Neural progenitor cell (in vitro differentiated cells): ENCODE measurements at places on chromosomes 7 and 10.

DNA sequence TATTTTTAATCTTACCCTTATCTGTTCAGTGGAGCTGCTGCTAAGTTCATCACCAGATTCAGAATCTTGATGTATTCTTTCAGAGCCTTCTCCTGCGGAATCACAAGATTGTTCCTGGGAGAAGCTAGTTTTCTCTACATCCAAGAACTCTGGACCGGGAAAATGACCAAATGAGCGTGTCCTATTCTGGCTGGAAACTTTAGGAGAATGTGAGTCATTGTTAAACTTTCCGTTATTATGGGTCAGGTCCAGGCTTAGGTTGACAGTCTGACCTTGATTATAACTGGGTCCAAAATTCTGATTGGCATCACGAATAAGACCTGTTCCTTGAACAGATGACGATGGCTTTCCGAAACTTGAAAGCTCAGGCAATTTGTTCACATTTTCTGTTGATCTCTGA lies 20.5 kb downstream of the ARHGAP12 start:
- H3K36me3 ChIP-seq: peaks cover 13% of the 10 kb centered on the region
- no peak overlapping the region for H3K27ac ChIP-seq
- H3K4me1 ChIP-seq: peaks cover 6% of the 10 kb centered on the region
- no peak overlapping the region for H3K4me3 ChIP-seq
- no peak for DNase-seq

DNA sequence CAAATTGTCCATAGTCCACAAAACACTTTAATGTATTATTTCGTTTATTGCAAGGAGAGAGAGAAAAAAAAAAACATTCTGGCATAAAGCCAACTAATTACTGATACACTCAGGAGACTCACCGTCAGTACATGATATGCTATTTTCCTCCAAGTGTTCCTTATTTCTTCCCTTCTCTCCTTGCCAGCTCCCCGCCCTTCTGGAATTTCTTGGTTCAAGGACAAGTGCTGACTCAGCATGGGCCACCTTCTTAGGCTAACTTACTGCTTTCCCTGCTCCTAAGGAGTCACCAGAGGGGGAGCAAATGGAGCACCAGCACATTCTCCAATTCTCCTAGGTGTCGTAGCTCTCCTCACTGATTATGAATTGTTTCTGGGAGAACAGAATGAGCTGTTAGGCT lies 133.8 kb upstream of the HDAC9 start:
- H3K27ac ChIP-seq: no peak overlapping the region
- no peaks in the 10 kb centered on the region for H3K27me3 ChIP-seq
- DNase-seq: peak; percentile 15
- H3K4me1 ChIP-seq: peaks cover 13% of the 10 kb centered on the region

DNA sequence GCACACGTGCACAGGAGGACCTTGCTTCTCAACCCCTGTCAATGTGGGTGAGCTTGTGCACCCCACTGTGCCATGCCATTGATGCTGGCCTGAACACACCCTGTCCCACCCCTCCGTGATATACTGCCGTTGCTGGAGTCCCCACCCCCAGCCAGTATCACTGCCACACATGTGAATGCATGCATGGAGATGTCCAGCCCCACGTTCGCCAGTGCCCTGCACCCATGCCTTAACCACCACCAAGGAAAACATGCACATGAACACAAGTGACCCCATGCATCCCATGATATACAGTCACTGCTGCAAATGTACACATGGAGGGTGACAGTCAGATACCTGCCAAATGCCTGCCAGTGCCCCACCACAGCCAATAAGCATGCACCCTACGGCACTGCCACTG lies 692.5 kb upstream of the ZWINT start:
- H3K27ac ChIP-seq: no peak overlapping the region
- no peak for DNase-seq
- H3K4me1 ChIP-seq: no peaks in the 10 kb centered on the region
- H3K27me3 ChIP-seq: no peaks in the 10 kb centered on the region
- no peak overlapping the region for H3K4me3 ChIP-seq

DNA sequence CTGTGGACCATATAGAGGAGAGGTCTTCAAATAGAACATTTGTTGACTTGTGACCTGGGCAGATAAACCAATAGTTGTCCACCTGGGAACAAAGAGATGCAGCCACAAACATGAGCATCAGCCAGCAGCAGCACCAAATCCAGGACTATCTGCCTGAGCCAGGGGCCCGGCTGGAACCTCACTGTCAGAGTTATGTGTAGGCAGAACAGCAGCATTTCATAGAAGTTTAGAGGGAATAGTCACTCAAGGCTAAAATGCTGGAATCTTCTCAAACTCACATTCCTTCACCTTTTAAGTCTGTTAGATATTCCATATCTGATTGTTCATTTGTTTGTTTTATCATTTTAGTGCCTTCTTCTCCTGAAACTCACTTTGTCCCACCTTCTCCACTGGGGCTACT lies 72.2 kb upstream of the IL6 start:
- H3K27me3 ChIP-seq: no peaks in the 10 kb centered on the region
- H3K36me3 ChIP-seq: no peaks in the 10 kb centered on the region
- H3K27ac ChIP-seq: no peak overlapping the region
- DNase-seq: no peak
- H3K4me3 ChIP-seq: no peak overlapping the region

DNA sequence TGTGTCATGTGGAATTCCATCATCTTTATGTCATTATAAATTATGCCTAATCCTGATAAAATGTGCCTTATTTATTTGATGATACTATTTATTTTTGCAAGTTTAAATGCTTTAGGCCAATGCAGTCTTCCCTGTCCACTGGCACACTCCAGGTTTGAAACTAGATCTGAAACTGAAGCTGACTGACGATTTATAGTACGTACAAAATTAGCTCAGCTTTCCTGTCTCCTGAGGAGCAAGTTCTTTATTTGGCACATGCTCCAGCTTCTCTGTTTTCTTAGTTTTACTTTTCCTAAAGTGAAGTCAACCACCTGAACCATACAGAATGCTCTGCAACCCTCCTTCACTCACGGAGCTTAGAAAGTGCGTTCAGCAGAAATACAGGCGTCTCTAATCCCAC lies 164.1 kb downstream of the HECW1 start:
- no peaks in the 10 kb centered on the region for H3K27me3 ChIP-seq
- H3K4me3 ChIP-seq: no peak overlapping the region
- H3K36me3 ChIP-seq: peaks cover 2% of the 10 kb centered on the region
- no peak for DNase-seq
- H3K27ac ChIP-seq: no peak overlapping the region

DNA sequence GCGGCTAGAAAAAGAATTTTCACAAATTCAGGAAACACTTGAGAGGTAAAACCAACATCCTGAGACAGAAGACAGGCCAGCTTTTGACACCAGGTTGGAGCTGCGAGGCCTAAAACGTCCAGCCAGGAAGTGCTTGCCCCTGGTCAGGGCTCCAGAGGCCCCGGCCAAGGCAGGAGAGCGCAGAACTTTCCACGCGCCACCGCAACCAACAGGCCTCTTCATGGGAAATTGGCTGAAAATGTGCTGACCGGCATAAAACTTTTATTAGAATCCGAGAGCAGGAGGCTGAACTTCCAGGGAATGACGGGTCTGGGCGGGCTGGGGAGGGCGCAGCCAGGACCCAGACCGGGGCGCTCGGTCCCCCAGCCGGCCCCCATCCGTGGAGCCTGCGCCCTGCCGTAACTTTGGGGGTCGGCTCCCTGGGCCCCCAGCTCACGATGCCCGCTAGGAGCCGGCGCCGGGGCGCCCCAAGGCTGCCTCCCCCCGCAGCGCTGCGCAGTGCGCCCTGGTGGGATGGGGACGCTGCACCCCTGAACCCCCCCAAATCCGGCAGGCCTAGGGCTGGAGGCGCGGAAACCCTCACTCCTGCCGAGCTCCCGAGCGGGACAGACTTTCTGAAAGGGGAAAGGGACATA lies 414.0 kb upstream of the MKI67 start:
- peaks cover 59% of the 10 kb centered on the region for H3K27me3 ChIP-seq
- H3K4me3 ChIP-seq: peak overlapping the region; percentile 53
- no peaks in the 10 kb centered on the region for H3K36me3 ChIP-seq
- no peak overlapping the region for H3K27ac ChIP-seq
- H3K4me1 ChIP-seq: peaks cover 13% of the 10 kb centered on the region

DNA sequence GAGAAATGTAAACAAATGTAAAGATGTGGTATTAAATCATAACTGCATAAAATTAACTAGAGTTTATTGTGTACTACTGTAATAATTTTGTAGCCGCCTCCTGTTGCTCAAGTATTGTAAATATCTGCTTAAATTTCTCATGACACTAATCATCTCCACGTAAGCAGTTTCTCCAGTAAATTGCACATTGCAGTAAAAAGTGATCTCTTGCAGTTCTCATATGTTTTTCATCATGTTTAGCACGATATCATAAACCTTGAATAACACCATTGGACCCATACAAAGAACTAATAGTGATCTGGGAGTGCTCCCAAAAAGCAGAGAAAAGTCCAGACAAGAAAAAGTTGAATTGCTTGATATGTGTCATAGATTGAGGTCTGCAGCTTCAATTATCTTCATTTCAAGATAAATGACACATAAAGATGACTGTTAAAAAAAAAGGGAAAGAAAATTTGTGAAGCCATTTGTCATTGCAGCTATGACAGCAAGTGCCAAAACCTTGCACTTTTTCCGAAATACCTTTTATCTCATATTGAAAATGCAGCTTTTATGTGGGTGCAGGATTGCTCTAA lies 15.3 kb downstream of the LIPA start:
- H3K27ac ChIP-seq: no peak overlapping the region
- no peak for DNase-seq
- H3K4me3 ChIP-seq: no peak overlapping the region
- peaks cover 95% of the 10 kb centered on the region for H3K27me3 ChIP-seq

GRCh38 chr7:25255611-25256332 lies 27.5 kb upstream of the NPVF start:
- H3K4me3 ChIP-seq: no peak overlapping the region
- peaks cover 4% of the 10 kb centered on the region for H3K27me3 ChIP-seq
- H3K4me1 ChIP-seq: peaks cover 22% of the 10 kb centered on the region
- no peaks in the 10 kb centered on the region for H3K36me3 ChIP-seq
- H3K27ac ChIP-seq: no peak overlapping the region
- peak; percentile 35 for DNase-seq

DNA sequence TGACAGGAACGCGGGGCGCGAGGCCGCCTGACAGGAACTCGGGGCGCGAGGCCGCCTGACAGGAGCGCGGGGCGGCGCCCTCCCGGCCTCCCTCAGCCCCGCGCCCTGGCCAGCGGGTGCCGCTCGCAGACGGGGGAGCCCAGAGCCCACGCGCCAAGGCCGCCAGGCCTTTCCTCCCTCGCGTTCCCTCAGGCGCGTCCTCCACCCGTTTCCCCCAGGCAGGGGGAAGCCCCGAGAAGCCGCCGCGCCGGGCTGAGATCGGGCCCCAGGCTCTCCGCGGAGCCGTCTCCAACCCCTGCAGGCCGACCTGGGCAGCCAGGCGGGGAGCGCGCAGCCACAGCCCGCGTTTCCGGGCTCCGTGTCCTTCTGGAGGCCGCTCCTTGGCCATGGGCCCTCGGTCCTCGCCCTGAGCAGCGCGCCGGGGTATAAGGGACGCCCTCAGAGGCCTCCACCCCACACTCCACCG lies 17.7 kb downstream of the PTPRN2 start:
- no peak for DNase-seq
- no peak overlapping the region for H3K4me3 ChIP-seq
- no peaks in the 10 kb centered on the region for H3K4me1 ChIP-seq
- peaks cover 37% of the 10 kb centered on the region for H3K27me3 ChIP-seq

GRCh38 chr10:16987976-16988610 lies 141.5 kb downstream of the CUBN start:
- H3K27ac ChIP-seq: no peak overlapping the region
- H3K36me3 ChIP-seq: no peaks in the 10 kb centered on the region
- DNase-seq: no peak
- H3K4me1 ChIP-seq: peaks cover 17% of the 10 kb centered on the region

- H3K27ac ChIP-seq: no peak overlapping the region
- H3K27me3 ChIP-seq: no peaks in the 10 kb centered on the region
- H3K4me3 ChIP-seq: no peak overlapping the region
- no peak for DNase-seq
These were observed 37.8 kb upstream of the MMD2 start for GRCh38 chr7:4996696-4997222.

- H3K27me3 ChIP-seq: no peaks in the 10 kb centered on the region
- no peak overlapping the region for H3K27ac ChIP-seq
- peaks cover 6% of the 10 kb centered on the region for H3K4me1 ChIP-seq
- no peaks in the 10 kb centered on the region for H3K36me3 ChIP-seq
- H3K4me3 ChIP-seq: no peak overlapping the region
These were observed 59.9 kb downstream of the WDFY4 start for GRCh38 chr10:48744587-48744986.

DNA sequence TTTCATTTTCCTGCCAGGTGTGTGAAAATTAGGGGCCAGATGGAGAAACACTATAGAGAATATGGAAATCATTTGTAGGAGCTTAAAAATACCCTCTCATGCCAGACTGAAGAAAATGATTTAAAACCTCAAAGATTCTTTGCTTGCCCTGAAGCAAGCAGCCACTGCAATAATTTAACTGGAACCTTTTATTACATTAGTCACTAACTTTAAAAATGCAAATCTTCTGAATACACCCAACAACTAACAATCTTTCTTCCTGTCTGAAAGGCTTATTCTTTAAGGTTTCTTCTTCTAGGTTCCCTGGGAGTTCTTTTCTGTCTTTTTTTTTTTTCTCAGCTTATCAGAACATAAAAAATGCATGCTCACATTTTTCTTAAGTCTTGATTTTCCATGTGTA lies 238.5 kb upstream of the KMT2E start:
- no peak overlapping the region for H3K4me3 ChIP-seq
- no peak for DNase-seq
- H3K4me1 ChIP-seq: peaks cover 11% of the 10 kb centered on the region
- H3K36me3 ChIP-seq: no peaks in the 10 kb centered on the region
- no peaks in the 10 kb centered on the region for H3K27me3 ChIP-seq
- H3K27ac ChIP-seq: no peak overlapping the region

- no peaks in the 10 kb centered on the region for H3K36me3 ChIP-seq
- no peaks in the 10 kb centered on the region for H3K27me3 ChIP-seq
- H3K4me1 ChIP-seq: peaks cover 64% of the 10 kb centered on the region
These were observed 3.6 kb downstream of the TSPAN14 start for GRCh38 chr10:80457554-80458262.

GRCh38 chr10:126072622-126073021 lies 176.3 kb downstream of the FANK1 start:
- H3K4me3 ChIP-seq: no peak overlapping the region
- H3K36me3 ChIP-seq: no peaks in the 10 kb centered on the region
- H3K4me1 ChIP-seq: peaks cover 12% of the 10 kb centered on the region
- no peak for DNase-seq
- no peaks in the 10 kb centered on the region for H3K27me3 ChIP-seq
- H3K27ac ChIP-seq: no peak overlapping the region

- no peaks in the 10 kb centered on the region for H3K27me3 ChIP-seq
- no peak overlapping the region for H3K27ac ChIP-seq
- H3K36me3 ChIP-seq: no peaks in the 10 kb centered on the region
- DNase-seq: no peak
- no peaks in the 10 kb centered on the region for H3K4me1 ChIP-seq
- no peak overlapping the region for H3K4me3 ChIP-seq
These were observed 34.1 kb upstream of the CAPZA2 start for GRCh38 chr7:116828281-116828680.

DNA sequence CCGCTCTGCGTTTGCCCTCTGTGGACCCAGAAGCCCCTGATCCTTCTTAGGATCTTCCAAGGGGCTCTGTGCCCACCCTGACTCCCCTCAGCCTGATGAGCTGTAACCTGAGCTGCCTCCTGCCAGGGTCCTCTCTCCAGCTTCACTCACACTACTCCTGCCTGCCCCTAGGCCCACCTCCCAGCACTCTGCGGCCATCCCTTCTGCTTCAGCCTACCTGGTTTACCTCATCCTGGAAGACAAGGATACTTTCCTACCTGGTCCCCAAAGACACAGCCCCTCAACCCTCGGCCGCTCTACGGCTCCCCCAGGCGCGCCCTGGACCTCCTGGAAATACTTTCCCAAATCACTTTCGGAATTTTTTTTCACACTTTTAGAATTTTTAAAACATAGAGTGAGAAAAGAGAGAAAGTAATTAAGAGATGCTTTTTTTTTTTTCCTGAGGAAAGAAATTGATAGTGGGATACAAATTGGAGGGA lies 6.4 kb upstream of the ZNF862 start:
- H3K36me3 ChIP-seq: no peaks in the 10 kb centered on the region
- H3K4me1 ChIP-seq: peaks cover 12% of the 10 kb centered on the region
- no peak for DNase-seq
- H3K4me3 ChIP-seq: no peak overlapping the region
